Colonic mucosa (tissue), 4 donors: ENCODE measurements at places on chromosomes 1 and 21.

DNA sequence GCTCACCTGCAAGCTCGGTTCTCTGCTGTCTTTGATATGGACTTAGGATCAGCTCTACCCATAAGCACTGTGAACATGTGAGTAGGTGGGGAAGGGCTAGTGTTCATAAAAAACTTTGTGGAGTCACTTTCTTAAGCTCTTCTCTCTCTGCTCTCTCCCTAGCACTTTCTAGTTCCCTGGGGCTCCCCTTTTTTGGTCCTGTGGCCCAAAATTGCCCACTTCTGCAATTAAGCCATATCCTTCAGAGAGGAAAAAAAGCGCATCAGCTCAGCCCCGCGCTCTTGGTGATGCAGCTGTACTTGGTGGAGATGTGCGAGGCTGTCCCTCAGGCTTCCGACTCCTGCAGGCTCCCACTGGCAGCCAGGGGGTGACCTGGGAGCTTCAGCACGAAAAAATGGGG lies 23.4 kb downstream of the CCSAP start:
- DNase-seq = no peak

DNA sequence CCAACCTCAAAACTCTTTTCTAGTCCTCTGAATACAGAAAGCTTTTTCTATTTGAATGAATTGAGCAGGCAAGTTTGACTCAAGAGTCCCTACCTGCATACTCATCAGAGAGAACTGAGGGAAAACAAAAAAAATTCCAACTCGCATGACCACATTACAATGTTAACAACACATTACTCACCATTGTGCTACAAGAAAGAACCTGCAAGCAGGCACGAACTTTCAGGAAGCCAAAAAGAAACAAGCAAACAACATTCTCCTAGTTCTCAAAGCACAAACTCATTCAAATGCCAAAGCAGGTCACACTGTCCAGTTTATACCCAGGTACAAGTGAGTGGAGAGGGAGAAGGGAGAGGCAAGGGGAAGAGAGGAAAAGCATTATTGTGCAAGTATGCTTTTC lies 14.6 kb downstream of the OTUD7B start:
- DNase-seq = no peak

DNA sequence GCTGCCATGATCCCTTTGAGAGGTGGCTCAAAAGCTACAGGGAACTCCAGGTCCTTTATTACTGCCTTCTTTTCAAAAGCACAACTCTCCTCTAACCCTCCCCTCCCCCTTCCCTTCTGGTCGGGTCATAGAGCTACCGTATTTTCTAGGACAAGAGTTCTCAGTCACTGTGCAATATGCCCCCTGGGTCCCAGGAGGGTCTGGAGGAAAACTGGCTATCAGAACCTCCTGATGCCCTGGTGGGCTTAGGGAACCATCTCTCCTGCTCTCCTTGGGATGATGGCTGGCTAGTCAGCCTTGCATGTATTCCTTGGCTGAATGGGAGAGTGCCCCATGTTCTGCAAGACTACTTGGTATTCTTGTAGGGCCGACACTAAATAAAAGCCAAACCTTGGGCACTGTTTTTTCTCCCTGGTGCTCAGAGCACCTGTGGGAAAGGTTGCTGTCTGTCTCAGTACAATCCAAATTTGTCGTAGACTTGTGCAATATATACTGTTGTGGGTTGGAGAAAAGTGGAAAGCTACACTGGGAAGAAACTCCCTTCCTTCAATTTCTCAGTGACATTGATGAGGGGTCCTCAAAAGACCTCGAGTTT lies 3.1 kb downstream of the BTG2 start:
- DNase-seq = no peak

DNA sequence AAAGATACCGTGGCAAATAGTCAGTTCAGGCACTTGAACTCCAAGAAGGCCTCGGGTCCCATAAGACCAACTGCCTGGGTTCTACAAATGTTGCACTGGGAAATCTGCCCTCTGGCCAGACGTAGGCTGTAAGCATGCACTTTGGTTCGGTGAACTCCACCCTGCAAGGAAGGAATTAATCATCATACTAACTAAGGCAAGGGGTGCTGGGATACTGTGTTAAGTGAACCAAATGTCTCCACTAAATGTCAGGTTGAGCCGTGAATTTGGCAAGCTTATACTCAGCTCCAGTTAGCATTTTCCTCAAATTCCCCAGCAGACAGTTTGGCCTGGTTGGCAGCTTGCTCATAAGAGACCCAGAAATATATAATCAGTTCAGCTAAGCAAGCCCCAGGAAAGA lies 385.9 kb downstream of the GPATCH2 start:
- no peak for DNase-seq

DNA sequence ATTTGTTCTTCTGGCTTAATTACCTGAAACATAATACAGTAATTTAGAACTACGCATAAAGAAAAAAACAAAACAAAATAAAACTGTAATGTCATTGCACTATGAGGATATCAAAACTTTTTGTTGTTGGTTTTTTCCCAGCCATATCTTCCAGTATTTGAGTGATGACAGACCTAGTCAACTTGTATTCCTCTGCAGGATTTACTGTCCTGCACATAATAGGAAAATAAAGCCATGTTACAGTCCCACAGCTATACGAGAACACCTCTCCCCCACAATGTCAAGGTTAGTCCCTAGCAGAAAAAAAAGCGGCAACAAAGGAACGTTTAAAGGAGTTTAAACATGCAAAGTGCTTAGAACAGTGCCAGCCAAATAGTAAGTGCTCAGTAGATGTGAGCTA lies 55.3 kb upstream of the PRDX6 start:
- DNase-seq = no peak

- DNase-seq = no peak
Measured at GRCh38 chr1:156858959-156859522, at the start of gene INSRR. Gene INSRR, minus strand, starts transcription at chr1:156859117. Its CDS starts 496 bp downstream, at chr1:156858621.

DNA sequence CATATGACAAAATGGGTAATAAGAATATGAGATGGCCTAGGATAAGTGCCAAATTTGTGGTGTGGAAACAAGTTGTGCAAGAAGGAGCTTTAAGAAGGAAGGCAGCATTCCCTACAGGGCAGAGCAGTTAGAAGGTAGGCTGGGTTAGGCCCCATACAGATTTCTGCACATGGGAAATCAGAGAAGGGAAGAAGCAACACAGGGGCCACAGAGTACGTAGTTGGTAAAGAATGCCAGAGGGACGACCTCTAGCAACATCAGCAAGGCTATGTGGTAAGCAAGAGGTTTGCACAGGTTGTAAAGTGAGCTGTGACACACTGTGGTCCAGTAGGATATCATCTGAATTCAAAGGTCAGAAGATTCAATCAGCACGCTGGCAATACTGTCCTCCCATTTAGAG lies 765.6 kb upstream of the B3GALT2 start:
- no peak for DNase-seq

GRCh38 chr1:222290866-222291265 lies 257.0 kb downstream of the HHIPL2 start:
- DNase-seq = no peak

DNA sequence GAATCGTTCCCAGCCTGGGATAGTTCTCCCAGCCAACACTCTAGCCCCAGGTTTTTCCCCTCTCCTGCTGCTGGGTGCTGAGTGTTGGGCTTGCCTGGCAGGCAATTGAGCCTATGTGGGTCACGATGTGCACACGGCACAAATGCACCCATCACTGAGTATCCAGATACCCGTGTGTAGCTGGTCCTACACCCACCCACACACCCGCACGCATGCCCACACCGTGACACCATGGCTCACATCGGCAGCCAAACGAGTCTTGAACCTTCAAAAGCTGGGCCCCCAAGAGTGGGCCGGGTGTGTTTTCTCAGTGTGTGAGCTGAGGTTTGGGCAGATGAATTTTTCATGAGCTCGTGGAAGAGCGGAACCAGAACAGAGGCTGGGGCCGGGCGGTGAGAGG lies 188.5 kb downstream of the GRIK3 start:
- no peak for DNase-seq

GRCh38 chr1:3038113-3038551 lies 16.9 kb downstream of the ACTRT2 start:
- DNase-seq = no peak

- peak; percentile 45 for DNase-seq
Measured at GRCh38 chr1:54254055-54254454, 54.1 kb downstream of the MRPL37 start.
